NCI-H226 (cell line): ENCODE measurements at places on chromosomes 2 and 18.
A peak's percentile ranks its signal among the peaks of the same experiment; 100 is the strongest.

DNA sequence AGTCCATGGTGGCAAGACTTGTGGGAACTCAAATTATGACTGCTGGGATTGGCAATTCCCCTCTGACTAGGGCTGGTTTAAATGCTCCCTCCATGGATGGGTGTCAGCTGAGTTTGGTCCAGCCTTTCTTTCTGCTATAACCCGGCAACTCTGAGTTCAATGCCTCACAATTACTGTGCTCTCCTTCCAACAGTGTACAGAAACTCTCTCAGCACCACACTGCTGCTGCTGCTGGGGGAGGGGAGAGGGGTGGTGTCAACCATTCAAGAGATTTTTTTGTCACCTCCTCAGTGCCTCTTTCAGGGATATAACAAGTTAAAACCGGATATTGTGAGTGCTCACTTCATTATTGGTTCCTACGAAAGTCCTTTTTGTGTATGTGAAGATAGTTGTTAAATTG is 830.3 kb upstream of the NXPH2 start:
- no peak for DNase-seq

GRCh38 chr2:121519732-121520640 is 10.7 kb upstream of the RNU4ATAC start:
- no peak for DNase-seq

DNA sequence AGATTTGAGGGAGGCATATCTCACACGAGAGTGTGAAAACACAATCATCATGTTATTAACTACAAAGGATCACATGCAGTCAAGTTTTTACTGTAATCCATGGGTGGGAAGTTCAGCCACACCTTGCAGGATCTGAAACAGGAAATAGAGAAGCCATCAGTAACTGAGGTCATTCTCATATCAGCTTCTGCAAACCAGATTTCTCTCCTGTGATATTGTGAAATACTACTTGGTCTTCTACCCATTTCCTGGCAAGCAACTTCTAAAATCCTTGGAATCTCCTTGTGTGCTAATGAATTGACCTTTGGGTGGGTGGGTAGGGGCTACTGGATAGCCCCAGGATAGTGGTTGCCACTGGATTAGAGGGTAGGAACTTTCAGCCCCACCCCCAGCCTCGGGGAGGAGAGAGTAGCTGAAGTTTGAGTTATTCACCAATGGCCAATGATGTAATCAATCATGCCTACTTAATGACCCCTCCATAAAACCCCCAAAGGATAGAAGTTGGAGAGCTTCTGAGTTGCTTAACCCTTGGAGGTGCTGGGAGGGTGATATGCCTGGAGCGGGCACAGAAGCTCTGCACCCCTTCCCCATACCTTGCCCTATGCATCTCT is 25.6 kb upstream of the TGIF1 start:
- peak; percentile 63 for DNase-seq

GRCh38 chr18:48730010-48730409 is 191.2 kb downstream of the CTIF start:
- DNase-seq: no peak

DNA sequence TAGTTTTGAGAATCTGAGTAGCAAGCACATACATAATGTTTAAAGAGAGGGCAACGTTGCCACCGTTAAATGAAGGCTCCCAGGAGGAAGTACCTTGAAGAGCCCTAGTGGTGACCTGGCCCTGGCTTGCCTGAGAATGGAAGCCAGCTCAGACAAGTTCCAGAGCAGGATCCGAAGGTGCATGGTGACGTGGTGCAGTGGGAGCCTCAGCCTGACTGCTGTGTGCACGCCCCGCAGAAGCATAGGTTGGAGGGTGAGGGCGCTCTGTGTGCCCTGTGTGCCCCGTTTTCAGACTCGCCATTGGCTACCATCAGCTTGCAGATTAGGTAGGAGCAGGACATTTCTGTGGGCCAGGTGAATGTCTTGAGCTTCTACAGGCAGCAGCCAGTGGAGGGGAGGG is 68.2 kb downstream of the ZNF407 start:
- no peak for DNase-seq

- DNase-seq: no peak
Measured at GRCh38 chr18:57267368-57267925, 84.9 kb upstream of the ST8SIA3 start.

DNA sequence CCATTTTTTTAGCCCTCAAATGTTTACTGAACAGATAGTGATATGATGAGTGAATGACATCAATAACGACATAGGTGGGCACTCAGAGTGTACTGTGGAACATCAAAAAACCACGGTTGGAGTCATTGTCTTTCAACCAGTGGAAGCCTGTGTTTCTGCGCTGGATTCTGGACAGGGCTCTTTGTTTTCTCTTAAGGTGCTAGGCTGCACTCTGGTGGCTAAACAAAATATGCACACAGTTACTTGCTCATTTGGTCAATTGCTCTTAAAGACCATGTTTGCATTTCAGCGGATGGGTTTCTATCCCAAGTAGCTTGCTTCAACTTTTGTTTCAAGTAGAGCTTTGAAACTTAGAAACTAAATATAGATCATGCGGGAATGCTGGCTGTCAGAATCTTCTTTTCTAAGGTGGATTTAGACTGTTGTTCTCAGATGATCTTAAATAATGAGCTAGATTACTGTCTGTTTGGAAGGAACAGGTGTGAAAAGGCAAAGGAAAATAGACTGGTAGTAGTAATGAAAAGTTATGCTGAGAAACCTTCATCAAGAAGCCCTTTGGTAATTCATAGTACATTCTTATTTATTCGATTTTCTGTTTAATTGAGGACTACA is 48.5 kb upstream of the LYPD6B start:
- DNase-seq: peak; percentile 47

DNA sequence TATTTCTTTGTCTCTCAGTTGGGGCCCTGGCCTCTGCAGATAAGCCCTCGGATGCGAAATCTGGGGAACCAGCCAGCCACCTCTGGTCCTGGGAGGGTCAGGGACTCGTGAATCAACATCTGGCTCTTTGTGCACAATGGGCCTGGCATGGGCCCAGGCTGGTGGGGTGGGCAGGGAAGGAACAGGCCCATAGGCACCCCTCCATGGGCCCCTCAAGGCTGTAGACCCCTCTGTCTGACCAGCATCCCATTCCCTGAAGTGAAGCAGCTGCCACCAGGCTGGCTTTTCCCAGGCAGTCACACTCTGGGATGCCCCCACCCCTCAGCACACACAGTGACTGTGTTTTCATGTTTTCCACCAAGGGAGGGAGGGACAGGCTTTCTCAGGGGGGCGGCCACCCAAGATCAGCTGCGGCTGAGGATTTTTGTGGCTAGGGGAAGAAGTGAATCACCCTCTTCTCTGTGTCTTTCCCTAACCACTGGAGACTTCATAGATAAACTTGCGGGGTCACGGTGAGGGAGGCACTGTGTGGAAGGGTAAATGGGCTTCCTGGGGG is 166.0 kb downstream of the AGAP1 start:
- DNase-seq: peak; percentile 80

DNA sequence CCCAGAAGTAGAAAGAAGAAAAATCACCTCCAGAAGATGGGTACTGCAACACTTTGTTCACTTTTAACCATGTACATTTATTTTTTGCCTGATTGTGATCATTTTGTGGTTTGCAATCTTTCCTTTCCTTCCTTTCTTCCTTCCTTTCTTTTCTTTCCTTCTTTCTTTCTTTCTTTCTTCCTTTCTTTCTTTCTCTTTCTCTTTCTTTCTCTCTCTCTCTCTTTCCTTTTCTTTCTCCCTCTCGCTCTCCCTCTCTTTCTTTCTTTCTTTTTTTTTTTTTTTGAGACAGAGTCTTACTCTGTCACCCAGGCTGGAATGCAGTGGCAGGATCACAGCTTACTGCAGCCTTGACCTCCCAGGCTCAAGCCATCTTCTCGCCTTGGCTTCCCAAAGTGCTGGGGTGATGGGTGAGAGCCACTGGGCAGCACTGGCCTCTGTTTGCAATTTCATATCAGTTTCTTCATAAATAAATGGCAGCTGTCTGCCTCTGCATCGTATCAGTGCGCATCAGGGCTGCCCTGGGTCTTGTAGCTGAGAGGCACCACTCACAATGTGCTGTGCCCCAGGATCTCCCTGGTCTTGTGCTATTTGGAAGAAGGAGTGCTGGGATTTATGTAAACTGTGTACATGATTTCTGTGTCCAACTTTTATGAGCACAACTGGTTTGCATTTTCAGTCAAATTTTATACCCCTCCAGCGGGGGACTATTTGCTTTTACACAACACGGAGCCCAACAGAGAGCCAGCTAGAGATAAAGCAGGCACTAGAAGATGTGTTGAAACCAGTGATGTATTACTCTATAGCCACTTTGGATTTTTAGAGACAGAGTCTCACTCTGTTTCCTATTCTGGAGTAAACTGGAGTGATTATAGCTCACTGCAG is 6.9 kb upstream of the LIMS2 start:
- no peak for DNase-seq

DNA sequence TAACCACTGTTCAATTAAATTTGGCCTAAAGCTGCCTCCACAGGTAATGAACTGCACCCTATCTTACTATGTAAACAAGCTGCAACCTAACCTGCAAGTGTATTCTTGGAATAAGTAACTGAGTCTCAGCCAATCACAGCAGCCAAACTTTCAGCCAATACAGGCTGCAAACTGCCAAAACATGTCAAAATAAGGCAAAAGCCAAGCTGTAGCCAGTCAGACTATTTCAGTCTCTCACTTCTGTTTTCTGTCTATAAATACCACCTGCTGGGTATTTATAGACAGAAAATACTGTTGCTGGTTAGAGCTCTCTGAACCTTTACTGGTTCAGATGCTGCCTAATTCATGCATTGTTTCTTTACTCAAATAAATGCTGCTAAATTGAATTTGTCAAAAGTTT is 14.3 kb downstream of the C2orf76 start:
- DNase-seq: no peak

- DNase-seq: no peak
Measured at GRCh38 chr2:210445732-210446131, 30.8 kb downstream of the LANCL1 start.
